Activated naive CD8-positive, alpha-beta T cell treated with anti-CD3 and anti-CD28 coated beads, Interleukin-2, amount 10 ng/mL, durations not matched to agents 7 days and 5 days (primary cell): ENCODE measurements at places on chromosomes 3 and 15. TPM values are rescaled to one million over a fixed set of nuclear protein-coding genes. Genes with fewer than 3 reads are reported as not detected.

Gene ABI3BP
- 0.17 TPM for total RNA-seq

Gene TMEM45A
- 0.78 TPM for total RNA-seq

Gene MITF
- 1.6 TPM for total RNA-seq

Gene SMCO1
- not detected for total RNA-seq

Gene GOLGA6L2
- total RNA-seq = not detected

Gene NPAP1
- total RNA-seq = not detected

Gene RBPMS2
- not detected for total RNA-seq

Gene SELENOT
- 92.5 TPM for total RNA-seq

Gene RCCD1
- 31.6 TPM for total RNA-seq

Gene AADACL2
- total RNA-seq = not detected

Gene SHC4
- 0.47 TPM for total RNA-seq

Gene OIP5
- total RNA-seq = 17.1 TPM

Gene GOLGA6A
- 0.40 TPM for total RNA-seq

Gene MAP1A
- total RNA-seq = 3.4 TPM

Gene MKRN3
- total RNA-seq = 2.9 TPM
